Stimulated activated CD8-positive, alpha-beta memory T cell treated with anti-CD3 and anti-CD28 coated beads, Interleukin-15, amount 100 ng/mL, for 24 hours (primary cell): ENCODE measurements at places on chromosomes 13 and 19.

DNA sequence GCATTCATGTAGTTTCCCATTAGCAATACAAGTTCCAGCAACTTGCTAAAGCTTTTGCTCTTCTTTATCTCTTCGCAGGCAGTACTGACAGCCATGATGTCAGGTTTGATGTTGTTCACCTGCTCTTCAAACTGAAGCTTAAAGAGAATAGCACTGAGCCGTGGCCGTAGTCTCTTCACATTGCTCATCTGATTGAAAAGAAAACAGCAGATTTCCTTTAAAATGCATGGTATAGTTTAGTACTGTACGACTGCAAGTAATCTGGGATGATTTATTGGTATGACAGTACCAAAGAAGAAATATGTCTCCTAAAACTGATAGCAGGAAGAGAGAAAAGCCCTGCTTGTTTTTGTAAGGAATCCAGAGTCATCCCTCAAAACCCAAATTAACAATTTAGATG is 284.4 kb downstream of the DIAPH3 start:
- no peak for DNase-seq

DNA sequence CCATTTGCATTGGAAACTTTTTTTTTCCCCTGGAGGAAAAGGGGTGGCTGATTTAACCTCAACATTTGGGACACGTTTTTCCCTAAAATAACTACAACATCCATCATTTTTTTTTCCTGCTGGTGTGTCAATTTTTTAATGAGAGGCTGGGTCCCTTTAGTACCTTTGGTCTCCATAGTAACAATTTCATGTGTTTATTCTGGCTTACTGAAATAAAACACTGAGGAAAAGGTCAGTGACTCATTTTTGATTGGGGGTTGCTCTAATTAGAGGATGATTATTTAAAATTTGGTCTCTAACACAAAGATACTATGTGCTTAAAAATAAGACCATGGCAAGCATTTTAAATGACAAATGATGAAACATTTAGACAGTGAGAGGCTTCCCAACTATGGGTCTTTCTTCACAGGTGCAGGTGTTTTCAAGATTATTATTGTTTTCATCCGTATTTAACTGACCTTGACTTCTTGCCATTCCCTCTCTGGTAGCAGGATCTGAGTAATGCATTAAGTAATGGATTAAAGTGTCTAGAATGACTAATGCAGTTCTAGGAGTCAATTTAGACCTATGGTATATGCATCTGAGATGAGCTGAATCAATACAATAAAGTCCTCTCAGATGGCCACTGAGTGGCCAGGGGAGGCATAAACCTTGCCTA is 406.4 kb downstream of the KCNRG start:
- no peak for DNase-seq

DNA sequence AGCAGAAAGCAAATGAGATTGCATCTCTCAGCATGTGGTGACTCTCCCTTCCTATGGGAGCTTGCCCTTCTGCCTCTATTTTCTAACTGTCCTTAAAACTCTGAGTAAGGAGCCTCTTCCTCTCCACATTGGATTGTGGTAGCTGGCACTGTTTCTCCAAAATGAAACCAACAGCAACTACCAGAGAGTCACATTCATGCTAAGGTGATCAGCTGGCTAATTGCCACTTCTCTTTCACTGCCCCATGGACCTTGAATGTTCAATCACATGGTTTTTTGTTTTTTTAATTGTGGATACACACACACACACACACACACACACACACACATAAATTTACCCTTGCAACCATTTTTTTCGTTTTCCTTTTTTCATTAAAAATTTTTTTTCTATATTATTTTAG is 154.7 kb upstream of the TSC22D1 start:
- DNase-seq, result no peak

DNA sequence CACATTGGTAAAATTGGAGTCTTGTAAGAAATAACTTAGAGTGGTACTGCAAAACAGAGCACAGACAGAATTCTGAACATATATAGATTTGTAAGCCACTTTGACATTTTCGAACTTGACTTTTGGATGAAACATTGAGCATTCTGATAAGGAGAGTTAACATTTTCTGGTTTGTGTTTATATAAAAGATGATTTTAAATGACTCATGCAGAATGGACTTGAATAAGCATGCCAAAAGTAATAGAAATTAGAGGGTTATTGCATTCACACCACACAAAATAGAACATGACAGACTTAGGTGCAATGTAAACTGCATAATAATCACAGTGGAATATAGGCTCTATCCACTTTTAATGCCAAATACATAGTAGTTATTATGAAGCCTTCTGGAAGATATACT is 507.0 kb downstream of the DACH1 start:
- DNase-seq, result no peak

GRCh38 chr19:49468746-49469447 is 5.1 kb upstream of the FLT3LG start:
- no peak for DNase-seq

DNA sequence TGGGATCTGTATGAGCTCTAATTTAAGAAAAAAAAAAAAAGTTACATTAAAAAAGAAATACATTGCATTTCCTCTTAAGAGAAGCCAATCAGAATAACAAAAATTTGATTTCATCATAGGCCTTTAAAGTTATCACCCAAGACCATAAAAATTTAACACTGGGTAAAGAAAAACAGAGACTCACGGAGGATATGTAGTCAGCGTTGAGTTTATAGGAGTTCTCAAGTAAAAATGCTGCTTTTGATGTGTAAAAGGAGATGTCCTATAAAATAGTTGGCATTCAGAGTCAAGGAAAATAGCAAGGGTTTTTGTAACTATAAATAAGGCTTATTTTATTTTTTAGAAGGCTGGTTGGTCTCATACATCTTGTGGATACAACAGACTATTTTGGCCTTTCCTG is 191.1 kb downstream of the EFNB2 start:
- no peak for DNase-seq

GRCh38 chr13:86383151-86383550 is 583.9 kb upstream of the SLITRK6 start:
- no peak for DNase-seq

DNA sequence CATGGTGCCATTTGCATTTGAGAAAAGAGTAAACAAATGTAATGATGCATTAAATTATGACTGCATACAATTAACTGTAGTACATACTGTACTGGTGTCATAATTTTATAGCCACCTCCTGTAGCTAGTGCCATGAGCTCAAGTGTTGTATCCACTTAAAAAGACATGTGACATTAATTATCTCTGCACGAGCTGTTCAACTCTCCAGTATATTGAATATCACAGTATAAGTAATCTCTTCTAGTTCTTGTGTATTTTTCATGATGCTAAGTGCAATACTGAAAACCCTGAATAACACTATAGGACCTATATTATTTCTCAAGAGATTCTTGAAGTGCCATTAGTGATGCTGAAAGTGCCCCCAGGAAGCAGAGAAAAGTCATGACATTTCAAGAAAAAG is 387.3 kb downstream of the PCDH17 start:
- DNase-seq, result no peak

- no peak for DNase-seq
Measured at GRCh38 chr13:61880578-61881283, 465.1 kb upstream of the PCDH20 start.

DNA sequence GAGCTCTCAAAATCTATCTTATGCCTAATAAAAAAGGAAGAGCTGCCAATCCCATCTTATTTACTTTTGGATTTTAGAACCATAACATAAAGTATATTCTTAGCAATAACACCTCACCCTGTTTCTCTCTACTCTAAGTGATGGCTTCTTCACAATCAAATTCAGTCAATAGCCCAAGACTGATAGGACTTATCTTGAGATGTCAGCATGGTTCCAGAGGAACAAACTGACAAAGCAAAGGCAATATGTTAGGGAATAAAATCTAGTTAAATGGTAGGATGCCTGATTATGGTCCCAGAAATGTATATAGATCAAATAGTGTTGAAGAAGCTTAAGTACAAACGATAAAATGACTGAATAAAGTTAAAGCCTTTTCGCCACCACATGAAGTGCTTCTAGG is 36.3 kb downstream of the DACH1 start:
- no peak for DNase-seq

GRCh38 chr19:13788991-13789390 is 6.3 kb upstream of the ZSWIM4 start:
- DNase-seq, result no peak
